Hematopoietic multipotent progenitor cell (in vitro differentiated cells): ENCODE measurements at places on chromosomes 6 and 20.

DNA sequence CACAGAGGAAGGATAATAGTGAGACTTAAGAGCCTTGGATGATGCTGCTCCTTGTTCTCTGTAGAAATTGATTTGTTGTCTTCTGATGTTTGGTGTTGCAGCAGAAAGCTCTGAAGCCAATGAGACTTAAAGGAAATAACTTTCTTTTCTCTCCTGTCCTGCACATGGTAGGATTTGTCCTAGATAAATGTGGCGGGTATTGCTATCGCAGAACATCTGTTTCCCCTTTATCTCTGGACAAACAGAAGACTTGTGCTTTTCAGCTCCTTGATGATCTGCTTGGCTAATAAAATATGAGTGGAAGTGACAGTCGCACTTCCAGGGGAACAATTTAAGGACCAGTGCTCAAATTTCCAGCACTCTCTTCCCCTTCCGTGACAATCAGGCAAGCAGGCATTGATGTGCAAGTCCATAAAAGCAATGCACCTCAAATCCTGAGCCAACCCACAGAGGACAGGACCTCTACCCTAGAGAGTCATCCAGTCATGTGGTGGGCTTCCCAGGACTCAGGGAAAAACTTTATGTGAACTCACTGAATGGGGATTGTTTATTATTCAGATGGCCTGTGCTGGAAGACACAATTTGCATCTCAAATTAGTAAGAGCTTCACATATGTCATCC is 9.9 kb upstream of the NCR2 start:
- no peak for DNase-seq

GRCh38 chr20:53621482-53622246 is 28.0 kb upstream of the ZNF217 start:
- DNase-seq, result no peak

GRCh38 chr6:72956272-72956671 is 269.0 kb downstream of the KHDC1L start:
- DNase-seq, result no peak

DNA sequence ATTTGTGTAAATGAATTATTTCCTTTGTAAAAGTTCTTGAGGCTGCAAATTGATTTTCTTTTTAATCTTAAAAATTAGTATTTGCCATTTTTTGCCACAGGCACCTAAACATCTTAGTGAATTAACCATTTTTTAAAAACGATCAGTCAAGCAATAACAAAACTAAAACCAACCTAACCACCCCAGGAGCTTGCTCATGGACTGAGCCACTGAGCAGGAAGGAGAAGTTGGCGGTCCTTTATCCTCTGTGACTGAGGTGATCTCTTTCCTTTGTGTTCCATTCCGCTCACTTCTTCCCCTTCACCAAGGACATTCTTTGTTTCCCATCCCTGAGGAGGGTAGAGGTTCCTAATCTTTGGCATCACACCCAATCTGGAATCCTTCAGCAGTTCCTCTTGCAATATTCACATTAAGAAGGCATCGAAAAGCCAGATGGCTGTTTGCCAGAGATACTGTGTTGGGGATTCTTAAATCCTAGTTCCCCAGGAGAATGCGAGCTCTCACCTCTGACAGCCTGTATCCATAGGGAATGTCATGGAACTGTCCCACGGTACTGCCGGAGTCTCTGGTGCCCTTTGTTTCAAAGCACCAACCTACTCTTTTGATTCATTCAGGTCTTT is 30.5 kb downstream of the RPRD1B start:
- DNase-seq, result no peak

- no peak for DNase-seq
These were observed 319.8 kb downstream of the HIVEP2 start for GRCh38 chr6:142624978-142625715.

DNA sequence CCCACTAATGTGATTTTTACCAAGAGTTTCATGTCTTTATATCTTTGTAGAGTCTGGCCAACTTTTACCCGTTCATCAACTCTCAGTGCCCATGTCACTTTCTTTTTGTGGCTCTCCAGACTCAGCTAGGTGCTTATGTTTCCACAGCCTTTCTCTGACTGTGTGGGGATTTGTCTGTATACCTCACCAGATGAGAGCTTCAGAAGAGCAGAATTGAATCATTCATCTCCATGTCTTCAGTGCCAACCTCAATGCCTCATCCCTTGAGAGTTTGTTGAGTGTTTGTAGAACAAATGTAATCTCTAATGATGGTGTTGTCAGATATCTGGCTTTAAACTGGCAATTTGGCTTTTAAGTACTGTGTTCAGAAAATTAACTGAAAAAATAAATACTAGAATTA is 16.8 kb upstream of the CCN2 start:
- DNase-seq, result no peak

- DNase-seq, result no peak
These were observed 20.3 kb downstream of the KCNG1 start for GRCh38 chr20:51002633-51003032.

DNA sequence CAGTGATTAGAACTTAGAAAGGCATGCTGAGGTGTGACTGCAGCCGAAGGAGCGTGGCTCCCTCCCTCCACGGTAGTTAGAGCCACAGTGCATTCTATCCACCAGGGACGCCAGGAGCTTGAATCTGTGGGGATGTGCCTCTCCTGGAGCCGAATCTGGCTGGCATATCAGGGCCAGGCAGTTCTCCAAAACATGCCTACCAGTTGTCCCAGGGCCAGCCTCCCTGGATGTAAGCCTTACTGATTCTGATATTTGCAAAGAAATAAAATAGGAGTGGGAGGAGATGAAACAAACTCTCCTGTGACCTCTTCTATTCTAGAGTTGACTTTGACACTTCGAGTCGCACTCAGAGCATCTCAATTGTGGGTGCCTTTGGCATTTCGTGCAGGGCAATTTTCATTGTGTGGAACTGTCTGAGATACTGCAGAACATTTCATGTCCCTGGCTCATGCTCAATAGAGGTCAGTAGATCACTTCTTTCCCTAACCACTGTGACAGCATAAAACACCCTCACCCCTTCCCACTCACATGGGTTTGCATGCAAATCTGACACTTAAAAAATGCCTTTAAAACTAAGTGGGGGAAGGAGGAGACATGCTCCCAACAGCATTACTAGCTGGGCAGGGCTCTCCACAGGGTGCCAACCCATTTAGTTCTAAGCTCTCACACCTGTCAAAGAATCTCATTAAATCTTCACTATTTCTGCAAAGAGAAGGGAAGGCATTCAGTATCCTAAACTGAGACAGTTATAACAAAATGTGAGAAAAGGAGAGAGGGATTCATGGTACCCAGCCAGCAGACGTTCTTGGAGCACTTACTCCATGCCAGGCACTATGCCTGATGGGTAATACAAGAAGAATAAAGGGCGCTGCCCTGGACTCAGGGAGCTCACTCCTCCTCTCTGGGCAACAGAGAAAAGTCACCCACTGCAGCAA is 378.9 kb downstream of the PREX1 start:
- no peak for DNase-seq

GRCh38 chr6:35829306-35829705 is 24.2 kb downstream of the LHFPL5 start:
- DNase-seq, result no peak

- DNase-seq, result no peak
These were observed 33.2 kb upstream of the VEGFA start for GRCh38 chr6:43736844-43737243.

DNA sequence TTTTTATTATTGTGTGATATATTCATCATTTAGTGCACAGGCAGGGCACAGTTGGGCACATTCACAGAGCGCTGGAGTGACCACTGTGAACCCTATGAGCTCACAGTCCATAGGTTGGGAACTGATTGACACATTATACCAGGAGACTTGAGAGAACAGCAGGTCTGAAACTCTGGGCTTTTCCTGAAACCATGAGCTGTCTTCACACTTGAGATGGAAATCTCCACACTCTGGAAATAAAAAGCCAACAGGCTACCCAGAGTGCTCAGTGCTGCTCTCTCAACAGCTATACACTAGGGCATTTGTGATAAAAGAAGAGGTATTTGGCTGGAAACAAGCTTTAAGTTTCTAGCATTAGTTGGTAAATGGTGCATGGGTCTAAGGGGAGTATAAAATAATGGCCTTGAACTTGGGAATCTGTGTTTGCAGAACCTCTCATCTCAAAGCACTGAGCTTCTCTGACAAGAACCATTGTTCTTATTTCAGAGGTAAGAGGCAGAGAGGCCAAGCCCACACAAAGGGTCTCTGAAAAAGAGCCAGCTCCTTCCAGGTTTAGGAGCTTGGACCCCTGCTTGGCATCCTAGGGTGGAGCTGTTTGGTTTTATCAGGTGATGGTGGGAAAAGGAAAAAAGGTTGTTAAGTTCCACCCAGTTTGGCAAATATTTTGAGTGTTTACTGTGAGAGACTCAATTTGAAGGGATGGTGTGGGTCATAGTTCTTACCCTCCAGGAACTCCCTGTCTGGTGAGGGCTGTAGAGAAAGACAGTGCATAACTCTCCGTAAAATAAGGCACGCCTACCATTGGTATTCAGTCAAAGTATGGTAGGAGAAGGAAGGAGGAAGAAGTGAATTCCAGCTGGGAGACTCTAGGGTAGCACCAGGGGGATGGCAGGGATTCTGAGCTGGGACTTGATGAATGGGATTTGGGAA is 14.5 kb downstream of the CHMP4B start:
- no peak for DNase-seq

- DNase-seq, result no peak
These were observed 389.5 kb upstream of the MAP3K7 start for GRCh38 chr6:90976341-90976740.

DNA sequence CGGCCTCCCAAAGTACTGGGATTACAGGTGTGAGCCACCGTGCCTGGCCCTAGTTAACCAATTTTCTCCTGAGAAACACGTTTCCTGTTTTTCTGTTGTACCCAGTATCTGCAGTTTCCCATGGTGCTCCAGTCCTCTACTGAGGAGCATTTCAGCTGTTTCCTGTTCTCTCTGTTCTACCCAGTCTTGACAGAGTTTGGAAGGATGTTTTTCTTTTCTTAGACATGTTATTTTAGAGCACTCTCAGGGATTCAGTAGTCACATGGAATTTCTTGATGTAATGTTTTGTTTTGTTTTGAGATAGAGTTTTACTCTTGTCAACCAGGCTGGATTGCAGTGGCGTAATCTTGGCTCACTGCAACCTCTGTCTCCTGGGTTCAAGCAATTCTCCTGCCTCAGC is 129.8 kb upstream of the TIAM2 start:
- no peak for DNase-seq

- no peak for DNase-seq
These were observed 14.9 kb downstream of the IL17A start for GRCh38 chr6:52201046-52201445.

DNA sequence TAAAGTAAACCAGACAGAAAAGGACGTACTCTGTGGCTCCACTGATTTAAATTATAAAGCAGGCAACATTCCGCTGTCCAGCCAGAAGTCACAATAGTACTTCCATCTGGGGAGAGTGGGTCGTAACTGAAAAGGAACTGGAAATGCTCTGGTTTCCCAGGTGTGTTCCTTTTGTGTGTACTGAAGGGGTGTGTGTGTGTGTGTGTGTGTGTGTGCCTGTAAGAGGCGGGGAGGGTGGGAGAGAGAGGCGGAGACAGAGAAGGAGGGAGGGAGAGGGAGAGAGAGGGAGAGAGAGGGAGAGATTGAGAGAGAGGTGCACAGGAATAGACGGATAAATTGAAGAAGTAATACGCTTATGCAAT is 178.4 kb upstream of the ZNF184 start:
- DNase-seq, result no peak

DNA sequence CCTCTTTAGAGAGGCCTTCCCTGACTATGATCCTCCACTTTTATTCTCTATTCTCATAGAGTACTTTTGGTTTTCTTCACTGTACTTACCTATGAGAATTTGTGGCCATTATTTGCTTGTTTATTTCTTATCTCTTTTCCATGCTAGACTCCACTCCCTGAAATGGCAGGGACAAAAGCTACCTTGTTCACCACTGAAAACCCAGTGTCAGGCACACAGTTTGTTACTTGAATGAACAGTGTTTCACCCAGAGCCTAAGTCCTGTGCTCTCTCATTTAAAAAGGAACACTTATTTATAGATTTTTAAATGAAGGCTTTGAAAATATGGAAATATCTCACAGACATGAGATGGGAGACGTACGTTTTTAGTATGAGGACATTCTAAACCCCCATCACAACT is 47.7 kb upstream of the ENPP5 start:
- no peak for DNase-seq

DNA sequence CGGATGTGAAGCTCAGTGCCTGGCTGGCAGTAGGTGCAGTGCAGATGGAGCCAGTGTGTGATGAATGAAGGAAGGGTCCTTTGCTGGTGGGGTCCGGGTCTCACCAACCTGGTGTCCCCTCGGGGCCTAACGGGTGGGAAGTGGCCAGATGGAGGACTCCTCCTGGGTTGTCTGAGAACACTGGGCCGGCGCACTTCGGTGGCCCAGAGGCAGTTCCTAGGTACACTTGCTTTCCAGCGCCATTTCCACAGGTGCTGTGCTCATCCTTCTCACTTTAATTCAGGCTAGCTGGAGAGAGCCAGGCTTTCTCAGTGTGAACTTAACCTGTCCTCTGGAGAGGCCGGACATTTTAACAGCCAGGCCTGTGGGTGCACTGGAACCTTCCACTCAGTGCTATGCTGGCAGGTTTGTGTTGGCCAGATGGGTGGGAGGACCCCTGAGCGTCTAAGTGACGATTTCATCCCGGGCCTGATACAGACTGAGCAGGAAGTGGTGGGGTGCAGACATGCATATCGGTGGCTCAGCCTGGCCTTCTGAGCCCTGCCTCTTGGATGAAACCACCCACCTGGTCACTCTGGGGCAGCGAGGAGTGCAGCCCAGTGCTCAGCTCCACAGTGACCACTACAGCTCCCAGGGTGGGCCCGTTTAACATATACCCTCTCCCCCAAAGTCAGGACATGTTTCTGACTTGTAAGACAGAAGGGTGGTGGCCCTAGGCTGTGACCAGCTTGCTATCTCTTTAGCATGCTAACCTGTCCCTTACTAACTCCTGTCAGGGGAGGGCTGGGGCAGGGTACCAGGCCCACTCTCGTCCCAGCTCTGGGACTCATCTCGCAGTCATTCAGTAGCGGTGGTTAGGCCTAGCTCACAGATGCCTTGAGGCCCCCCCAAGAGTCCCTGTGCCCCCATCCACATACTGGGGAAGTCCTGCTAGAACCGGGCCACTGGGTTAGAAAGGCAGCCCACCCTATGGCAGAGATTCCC is 8.2 kb upstream of the PYGB start:
- no peak for DNase-seq

- DNase-seq, result no peak
These were observed 94.5 kb downstream of the PKHD1 start for GRCh38 chr6:51992876-51993275.

GRCh38 chr6:140970485-140970884 is 1162.2 kb upstream of the GJE1 start:
- no peak for DNase-seq

DNA sequence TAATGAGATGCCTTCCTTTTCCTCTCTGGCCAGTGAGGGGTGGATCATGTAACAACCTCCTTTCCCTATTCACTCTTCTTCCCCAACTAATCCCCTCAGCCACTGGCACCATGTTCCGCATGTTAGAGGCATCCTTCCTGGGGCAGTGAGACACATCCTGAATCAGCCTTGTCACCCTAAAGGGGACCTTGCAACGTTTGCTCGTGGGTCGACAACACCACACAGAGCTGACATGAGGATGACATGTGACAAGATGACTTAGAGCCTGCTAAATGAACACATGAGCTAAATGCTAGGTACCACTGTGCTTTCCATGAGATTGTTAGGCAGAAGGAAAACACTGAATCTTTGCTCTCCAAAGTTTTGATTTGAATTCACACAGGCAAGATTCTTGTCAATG is 129.2 kb downstream of the ATXN1 start:
- no peak for DNase-seq

GRCh38 chr20:21219686-21220085 is 83.4 kb upstream of the XRN2 start:
- DNase-seq, result no peak

GRCh38 chr6:6873778-6874177 is 234.0 kb upstream of the RREB1 start:
- DNase-seq, result no peak
